ENCODE measurements at places on chromosomes 1 and 21.

DNA sequence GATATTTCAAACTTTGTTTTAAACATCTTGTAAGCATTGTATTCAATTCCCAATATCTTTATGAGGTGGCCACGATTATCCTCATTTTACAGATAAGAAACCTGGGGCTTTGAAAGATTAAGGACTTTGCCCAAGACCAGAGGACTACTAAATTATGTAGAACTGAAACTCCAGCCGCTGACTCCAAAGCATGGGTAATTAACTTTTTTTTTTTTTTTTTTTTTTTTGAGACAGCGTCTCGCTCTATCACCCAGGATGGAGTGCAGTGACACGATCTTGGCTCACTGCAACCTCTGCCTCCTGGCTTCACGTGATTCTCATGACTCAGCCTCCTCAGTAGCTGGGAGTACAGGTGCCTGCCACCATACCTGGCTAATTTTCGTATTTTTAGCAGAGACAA is 68.7 kb downstream of the ALG14 start:
- peaks cover 45% of the 10 kb centered on the region for H3K4me1 ChIP-seq
- DNase-seq: no peak
- no peak overlapping the region for H3K27ac ChIP-seq
- no peaks in the 10 kb centered on the region for H3K27me3 ChIP-seq

- H3K27ac ChIP-seq: no peak overlapping the region
- no peaks in the 10 kb centered on the region for H3K4me1 ChIP-seq
- H3K27me3 ChIP-seq: no peaks in the 10 kb centered on the region
- no peak overlapping the region for H3K4me3 ChIP-seq
Measured at GRCh38 chr1:182589931-182590330, 875 bp upstream of the RNASEL start.

GRCh38 chr1:245458234-245458633 is 303.4 kb downstream of the KIF26B start:
- peaks cover 4% of the 10 kb centered on the region for H3K4me1 ChIP-seq
- no peaks in the 10 kb centered on the region for H3K36me3 ChIP-seq
- H3K27ac ChIP-seq: no peak overlapping the region
- H3K4me3 ChIP-seq: no peak overlapping the region

- no peaks in the 10 kb centered on the region for H3K36me3 ChIP-seq
- H3K27ac ChIP-seq: no peak overlapping the region
- no peak overlapping the region for H3K4me3 ChIP-seq
- DNase-seq: no peak
Measured at GRCh38 chr1:5646486-5647149, 345.6 kb downstream of the NPHP4 start.

DNA sequence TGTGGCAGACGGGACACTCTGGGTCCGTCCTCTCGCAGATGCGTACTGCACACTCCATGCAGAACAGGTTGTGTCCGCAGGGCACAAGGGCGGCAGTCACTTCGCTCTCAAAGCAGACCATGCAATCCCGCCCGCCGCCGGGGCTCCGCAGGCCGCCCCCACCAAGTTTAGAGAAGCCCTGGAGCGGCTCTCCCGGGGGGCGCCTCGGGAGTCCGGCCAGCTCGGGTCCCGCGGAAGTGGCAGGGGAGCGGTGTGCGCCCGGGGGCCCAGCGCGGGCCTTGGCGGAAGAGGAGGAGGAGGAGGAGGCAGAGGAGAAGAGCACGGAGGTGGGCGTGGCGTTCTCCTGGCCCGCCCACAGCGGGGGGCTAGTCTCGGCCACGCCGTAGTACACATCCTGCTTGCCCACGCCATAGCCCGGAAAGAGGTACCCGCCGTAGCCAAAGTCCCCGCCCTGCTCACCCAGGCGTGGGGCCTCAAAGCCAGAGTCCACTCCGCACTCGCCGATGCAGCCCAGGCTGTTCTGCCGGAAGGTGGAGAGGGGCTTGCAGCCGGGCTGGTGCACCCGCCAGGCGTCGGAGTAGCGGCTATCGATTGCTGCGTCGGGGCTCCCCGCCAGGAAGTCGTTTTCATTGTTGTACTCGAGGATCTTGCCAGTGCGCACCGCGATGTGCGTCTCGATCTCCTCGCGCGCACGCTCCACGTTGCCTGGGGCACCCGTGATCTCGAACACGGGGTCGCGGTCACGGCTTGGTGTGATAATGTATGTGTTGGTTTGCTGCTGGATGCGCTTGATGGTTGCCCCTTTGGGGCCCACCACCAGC is 5.4 kb downstream of the MEX3A start:
- H3K4me1 ChIP-seq: no peaks in the 10 kb centered on the region
- H3K27me3 ChIP-seq: no peaks in the 10 kb centered on the region
- H3K36me3 ChIP-seq: peaks cover 8% of the 10 kb centered on the region
- DNase-seq: no peak
- no peak overlapping the region for H3K4me3 ChIP-seq
- no peak overlapping the region for H3K27ac ChIP-seq
